ENCODE measurements at places on chromosomes 4 and X.

DNA sequence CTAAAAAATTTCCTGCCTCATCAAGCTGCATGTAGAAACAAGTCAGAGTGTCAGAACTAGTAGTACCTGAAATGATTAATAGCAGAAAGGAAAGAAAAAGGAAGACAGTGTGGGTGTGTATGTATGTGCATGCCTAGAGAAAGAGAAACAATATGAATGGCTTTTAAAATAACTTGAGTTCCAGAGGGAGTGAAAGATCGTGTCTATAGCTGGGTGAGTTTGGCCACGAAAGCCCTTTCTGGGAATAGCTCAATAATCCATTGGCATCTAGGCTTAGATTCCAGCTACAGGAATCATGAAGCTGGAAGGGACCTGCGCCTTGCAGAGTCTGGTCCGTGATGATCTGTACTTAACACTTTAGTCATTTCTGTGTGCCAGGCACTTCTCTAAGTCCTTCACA lies 195.6 kb downstream of the RAPGEF2 start:
- DNase-seq, result no peak

DNA sequence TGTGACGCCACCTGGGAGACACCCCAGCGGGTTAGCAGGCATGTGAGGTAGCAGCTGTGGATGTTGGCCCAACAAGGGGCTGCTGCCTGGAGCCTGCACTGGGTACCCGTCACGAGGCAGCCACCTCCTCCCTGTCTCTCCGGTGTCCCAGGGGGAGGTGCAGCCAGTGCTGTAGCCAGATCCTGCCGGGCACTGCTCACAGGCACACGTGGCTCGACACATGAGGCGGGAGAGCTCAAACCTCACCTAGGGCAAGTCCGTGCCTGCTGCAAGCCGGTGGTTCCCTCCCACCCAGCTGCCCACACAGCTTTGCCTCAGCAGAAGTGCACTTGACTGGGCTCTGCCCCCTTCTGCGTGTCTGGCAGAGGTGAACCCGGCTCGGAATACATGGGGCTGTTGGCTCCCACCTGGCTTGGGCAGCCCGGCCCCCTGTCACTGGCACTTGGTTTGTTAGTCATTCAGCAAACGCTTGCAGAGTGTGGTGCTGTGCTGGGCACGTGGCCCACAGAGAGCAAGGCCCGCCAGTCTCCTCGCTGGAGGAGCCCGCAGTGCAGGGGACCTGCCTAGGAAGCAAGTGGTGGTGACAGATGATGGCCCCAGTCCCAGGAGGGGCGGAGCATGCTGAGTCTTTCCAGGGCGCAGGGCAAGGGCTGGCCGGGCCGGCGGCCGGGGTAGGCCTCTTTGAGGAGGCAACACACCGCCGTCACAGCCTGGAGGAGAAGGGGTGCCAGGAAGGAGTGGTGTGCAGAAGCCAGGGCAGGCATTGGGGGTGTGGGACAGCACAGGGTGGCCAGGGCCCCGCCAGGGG lies 10.1 kb upstream of the SH3TC1 start:
- DNase-seq, result no peak

DNA sequence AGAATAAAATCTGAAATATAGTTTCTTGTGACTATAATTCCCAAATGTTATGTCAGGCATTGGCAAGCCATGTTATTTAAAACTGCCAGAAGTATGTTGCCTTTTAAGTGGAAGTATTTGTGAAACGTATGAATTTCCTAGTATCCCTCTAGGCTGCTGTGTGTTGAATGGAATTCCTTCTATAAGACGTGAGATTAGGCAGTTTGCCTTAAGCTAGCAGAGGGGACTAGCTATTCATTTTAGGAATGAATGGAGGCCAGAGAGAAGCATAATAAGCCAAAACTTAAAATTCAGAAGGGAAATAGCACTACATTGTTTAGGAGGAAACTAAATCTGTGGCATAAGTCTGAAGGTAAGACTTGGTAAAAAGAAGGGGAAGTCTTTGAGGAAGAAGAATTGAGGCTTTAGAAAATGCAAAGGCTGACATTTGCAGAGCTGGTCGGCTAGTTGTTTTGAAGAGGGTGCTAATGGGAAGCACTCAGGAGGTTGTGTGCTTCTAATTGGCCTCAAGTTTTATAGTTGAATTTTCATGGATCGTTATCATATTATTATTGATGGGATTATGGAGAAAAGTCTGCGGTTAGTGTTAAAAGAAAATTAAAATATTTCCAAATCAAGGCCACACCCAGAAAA lies 57.1 kb downstream of the TMEM131L start:
- DNase-seq, result no peak

- no peak for DNase-seq
These were observed 11.7 kb downstream of the ALB start for GRCh38 chr4:73415807-73416238.

DNA sequence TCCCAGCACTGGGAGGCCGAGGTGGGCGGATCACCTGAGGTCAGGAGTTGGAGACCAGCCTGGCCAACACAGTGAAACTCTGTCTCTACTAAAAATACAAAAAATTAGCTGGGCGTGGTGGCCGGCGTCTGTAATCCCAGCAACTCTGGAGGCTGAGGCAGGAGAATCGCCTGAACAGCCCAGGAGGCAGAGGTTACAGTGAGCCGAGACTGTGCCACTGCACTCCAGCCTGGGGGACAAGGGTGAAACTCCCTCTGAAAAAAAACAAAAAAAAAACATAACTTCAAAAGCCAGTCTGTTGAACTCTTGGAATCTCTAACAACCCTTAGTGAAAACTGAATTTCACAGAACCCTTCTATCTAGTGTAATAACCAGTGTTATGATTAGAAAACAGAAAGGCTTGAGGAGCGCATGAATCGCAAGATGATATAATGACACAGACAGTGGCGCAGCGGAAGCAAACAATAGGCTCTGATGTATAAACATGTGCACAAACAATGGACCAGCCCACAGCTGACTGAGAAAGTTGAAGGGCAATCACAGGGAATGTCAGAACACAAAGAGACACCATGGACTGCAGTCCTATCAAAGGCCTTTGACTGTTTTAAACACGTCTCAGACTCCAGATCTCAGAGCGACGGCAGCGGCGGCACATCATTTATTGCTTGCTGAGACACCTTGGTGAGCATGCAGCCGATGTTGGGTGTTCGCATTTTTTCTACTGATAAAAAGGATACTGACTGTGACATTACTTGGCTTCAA lies 81.6 kb downstream of the NSUN7 start:
- DNase-seq, result no peak

DNA sequence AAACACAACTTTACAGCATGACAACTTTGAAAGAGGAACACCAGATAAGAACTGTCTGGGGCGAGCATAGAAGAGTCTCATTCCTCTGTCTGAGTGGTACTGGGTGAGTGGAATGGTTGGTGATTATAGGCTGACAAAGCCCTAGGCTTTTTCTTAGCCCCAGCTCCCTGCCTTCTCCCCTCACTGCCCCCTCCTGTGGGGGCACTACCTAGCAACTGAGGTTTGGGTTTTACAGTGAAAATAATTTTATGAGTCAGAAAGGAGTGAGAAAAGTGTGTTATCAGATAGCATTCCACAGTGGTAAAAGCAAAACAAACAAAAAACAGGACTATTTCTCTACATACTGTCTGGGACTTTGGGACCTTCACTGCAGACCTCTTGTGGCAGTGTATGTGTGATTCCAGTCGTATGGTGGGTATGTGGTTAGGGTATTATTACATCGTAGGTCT lies 10.5 kb upstream of the TMEM165 start:
- no peak for DNase-seq

GRCh38 chr4:56475917-56476316 lies 8.5 kb downstream of the SRP72 start:
- no peak for DNase-seq
